ENCODE measurements at places on chromosomes 16 and 17. TPM values are rescaled to one million over a fixed set of nuclear protein-coding genes. Genes with fewer than 3 reads are reported as not detected.

HOXB9 gene
- 68.6 TPM for polyA plus RNA-seq

- DNase-seq: no peak
These were observed 73.2 kb downstream of the CMIP start for GRCh38 chr16:81517629-81518438.

DNA sequence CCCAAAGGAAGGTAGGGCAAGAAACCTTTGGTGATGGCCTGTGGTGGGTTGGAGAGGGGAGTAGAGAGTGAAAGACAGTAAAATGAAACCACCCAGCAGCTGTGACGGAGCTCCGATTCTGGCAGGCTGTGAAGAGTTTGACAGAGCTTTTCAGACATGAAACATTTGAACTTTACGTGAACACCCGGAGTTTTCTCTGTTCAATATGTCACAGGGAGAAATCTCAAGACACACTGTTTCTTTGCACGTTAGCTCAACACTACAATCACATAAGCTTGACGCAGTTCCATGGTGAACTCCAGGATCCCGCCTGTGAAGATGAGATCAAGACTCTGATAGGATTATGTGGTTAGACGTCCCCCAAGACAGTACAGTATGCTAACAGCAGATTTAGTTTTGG, 79.6 kb upstream of the CDH11 start:
- DNase-seq: no peak

FBXW10 gene
- polyA plus RNA-seq: 0.46 TPM

- DNase-seq: no peak
These were observed 125.8 kb downstream of the C16orf78 start for GRCh38 chr16:49499414-49499785.

CACNG3 gene
- polyA plus RNA-seq: not detected

DNA sequence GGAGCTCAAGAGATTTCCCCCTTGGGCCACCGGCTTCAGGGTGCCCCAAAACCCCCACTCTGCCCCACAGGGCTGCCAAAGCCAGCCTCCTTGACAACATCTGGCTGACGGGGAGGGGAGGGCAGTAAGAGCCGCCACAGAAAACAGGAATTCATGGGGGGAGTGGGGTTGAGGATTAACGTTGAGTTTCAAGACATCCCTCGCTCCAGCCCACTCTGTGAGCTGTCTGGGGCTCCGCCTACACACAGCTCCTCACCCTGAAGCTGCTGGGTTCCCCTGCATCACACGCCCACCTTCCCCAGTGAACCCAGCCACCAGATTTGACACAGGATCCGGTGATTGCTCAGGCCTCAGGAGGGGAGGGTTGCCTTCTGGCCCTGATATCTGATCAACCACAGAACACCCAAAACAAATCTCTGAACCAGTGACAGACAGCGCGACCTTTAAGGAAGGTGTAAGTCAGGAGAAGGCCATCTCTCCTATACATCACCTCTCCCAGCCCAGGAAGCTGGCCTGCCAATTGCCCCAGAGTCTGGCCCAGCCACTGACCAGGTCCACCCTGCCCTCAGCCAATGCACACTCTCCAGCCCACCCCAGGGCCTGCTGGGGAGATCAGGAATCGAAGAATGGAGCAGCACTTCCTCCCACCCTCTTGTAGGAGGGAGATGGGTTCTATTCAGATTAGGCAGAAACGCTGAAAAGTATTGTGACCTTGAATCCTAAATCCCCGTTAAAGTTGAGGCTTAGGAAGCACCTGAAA, 132.1 kb downstream of the CLEC16A start:
- DNase-seq: no peak
